CD4-positive, alpha-beta T cell treated with Interleukin-10 for 1 hour (primary cell): ENCODE measurements at places on chromosomes 2 and 18.

DNA sequence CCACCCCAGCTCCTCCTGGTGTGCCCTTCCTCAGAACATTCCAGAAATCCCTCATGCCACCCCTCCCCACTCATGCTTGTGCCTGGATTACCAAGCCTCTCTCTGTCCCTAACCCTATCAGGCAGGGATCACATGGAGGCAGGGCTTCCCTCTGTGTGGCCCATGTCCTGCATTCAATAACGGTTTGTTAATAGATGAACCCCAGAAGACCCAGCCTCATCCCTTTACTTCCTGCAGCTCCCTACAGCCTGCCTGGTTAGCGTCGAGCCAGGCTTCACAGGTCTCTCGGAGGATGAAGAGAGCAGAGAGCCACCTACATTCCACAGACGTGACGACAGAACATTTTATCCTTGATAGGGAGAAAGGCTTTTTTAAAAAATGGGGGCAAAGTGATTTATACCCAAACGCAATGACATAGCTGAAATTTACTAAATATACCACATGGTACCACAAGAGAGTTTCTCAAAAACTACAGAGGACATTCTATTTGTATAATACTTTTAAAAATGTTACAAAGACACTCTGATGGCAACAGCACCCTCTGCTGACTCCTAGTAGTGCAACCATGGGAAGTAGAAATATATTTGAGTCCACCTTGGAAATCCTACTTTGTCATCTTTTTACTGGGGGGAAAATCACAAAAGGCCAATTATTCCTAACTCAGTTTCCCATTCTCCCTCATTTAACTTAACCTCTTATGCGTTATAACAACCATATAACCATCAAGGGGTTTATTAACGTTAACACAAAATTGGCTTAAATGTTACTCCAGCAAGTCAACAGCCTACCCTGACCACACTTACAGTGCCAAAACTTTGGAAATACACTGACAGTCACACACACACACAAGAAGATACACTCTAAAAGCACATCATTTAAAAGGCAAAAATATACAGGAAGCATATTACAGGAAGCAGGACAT, 30.7 kb downstream of the FBXO15 start:
- peak; percentile 9 for DNase-seq

DNA sequence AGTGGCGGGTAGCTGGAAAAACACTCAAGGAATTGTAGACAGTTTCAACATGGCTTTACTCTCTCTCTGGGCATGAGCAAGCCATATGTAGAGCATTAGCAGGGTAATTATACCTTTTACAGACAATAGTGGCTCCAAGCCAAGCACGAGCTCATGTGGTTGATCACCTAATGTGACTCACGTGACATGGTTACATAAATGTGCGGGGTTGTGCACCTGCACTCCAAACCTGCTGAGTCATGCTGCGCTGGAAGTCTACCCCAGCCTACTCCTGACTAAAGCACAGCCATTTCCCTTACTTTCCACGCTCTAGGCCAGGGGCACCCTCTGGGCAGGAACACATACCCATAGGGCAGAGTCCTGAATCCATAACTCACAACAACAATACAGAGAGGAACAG, 232.8 kb downstream of the MBD5 start:
- DNase-seq: peak; percentile 7

GRCh38 chr2:30678410-30679137, 128.7 kb downstream of the CAPN13 start:
- no peak for DNase-seq

DNA sequence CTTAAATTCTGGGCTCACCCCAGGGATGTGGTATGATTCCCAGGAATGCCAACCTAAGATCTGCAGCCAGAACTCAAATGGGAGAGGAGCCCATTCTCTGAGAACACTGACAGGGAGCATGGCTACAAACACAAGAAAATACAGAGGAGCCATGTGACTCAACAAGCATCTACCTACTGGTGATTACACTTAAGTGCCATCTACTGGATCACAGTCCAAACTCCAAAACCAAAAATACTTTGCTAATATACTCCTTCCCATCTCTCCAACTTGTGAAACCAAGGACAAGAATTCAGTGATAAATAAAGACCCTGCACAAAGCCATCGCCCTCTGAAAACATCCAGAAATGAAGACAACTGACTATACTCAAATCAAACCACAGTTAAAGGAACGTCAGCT, 116.9 kb downstream of the NR4A2 start:
- DNase-seq: no peak

DNA sequence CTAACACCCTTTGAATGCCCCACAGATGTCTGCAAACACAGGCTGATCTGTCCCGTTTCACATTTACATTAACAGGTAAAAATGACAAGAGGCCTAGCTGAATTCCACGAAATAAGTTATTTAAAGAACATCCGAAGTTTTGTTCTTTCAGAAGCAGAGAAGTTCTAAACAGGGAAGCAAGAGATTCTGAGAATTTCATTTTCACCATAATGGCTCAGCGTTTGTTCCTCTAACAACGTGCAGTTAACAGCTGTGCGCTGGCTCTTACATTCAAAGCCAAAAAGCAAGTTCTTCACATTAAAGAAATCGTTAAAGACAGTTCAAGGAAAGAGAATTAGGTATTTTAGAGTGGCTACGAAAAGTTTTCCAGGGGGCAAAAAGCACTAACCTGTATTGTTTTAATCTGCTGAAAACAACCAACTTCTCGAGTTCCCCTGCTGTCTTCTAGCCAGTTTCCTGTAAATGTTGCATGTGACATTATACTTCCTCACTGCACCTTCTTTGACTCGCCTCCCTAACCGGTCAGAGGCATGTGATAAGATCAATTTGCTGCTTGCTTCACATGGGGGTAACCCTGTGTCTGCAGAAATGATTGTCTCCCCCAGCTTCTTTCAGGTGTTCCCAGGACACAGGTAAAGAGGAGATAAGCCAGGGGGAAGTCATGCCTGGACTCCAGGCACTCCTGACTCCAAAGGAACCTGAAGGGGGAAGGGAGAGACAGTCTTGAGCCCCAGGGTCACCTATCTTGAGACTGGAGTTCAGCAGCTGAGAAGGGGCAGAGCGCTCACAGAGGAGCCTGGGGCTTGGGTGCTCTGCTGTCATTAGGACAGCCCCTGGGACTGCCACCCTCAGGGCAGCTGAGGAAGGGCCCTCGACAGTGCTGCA, 36.8 kb upstream of the WIPF1 start:
- peak; percentile 74 for DNase-seq

- DNase-seq: no peak
Observed at GRCh38 chr2:39570614-39571013, 95.1 kb upstream of the TMEM178A start.

GRCh38 chr2:200665626-200666453, 80.0 kb downstream of the AOX1 start:
- DNase-seq: no peak

GRCh38 chr2:179262077-179262660, 2.5 kb downstream of the SESTD1 start:
- no peak for DNase-seq

DNA sequence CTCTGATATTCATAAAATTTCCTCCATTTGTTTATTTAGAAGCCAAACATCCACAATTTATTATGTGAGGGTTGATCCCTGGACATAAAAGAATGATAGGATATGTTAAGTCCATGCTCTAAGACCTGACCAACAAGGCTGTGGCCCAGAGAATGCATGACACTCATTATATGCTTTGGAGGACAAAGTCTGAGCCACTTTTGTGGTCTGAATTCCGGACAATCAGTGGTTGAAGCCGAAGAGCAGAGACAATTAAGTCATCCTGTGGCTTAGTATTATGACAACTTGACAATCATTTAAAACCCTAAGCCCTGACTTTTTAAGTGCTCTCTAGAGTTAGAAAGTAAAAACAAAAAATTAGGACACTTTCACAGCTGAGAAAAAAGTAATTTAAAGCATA, 483.3 kb downstream of the PLCL1 start:
- DNase-seq: no peak

DNA sequence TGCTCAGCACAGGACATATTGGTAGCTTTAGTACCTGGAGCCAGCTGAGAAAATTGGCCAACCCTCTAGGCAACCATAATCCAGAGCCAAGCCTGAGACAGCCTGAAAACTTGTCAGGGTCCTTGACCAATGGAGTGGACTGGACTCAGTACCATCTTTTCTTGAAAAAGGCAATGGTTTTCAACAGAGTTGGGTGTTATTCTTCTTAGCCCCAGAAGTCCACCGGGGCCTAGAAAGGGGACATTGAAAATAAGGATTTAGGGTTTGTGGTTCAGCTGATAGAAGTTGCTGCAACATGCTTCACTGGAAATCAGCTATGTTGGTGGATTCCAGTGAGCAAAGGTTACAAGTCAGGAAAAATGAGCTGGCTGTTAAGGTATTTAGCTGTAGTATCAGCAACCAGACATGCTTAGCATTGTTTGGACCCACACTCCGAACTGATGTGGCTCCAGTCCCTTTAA, 22.1 kb upstream of the CNOT11 start:
- no peak for DNase-seq

DNA sequence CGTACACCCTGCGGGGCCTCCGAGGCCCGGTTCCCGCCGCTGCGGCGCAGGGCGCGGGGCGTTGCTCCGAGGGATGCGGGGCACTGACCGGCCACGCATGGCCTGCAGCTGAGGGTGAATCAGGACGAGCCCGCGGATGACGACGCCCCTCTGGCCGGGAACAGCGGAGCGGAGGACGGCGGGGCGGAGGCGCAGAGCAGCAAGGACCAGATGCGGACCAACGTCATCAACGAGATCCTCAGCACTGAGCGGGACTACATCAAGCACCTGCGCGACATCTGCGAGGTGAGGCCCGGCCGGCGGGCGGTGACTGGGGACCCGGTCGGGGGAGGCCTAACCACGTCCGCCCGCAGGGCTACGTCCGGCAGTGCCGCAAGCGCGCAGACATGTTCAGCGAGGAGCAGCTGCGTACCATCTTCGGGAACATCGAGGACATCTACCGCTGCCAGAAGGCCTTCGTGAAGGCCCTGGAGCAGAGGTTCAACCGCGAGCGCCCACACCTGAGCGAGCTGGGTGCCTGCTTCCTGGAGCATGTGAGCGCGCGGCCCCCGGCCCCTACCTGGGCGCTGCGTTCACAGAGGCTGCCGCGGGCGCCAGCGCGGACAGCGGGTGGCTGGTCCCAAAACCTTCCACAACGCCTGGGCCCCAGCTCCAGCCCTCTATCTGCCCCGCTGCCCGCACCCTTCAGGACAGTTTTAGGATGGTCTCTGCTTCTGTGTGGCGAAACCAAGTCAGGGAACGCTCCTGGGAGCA, 53.2 kb downstream of the FAM168B start:
- DNase-seq: peak; percentile 38

- no peak for DNase-seq
Observed at GRCh38 chr2:15028406-15028805, 395.9 kb downstream of the LRATD1 start.

- DNase-seq: no peak
Observed at GRCh38 chr2:68434981-68435380, 32.1 kb downstream of the FBXO48 start.

GRCh38 chr2:191638079-191638801, 39.7 kb upstream of the NABP1 start:
- DNase-seq: no peak
